ENCODE measurements at places on chromosomes 7 and 10.

DNA sequence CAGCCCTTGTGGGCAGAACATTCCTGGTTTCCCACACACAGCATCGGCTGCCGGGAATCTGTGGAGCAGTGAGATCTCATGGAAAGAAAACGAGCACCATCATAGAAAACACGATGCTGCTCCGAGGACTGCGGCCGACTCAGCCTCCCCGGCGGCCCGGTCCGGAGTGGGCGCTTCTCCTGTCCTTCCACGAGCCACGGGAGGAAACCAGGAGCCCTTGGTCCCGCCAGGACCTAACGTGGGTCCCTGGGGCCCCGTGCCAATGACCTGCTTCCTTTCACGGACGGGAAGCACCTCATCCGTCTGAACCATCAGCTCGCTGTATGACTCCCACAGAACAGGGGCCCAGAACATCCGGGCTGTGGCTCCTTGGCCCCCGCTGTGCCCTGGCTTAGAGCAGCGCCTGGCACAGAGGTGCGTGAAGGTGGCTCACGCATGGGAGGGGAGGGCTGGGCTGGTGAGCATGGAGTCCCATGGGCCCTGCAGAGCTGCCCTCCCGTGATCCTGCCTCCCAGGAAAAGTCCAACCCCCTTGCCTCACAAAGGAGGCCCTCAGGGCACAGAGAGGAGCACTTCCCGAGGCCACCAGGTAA lies 280.5 kb downstream of the MAD1L1 start:
- no peak for DNase-seq

GRCh38 chr7:47300472-47301104 lies 281.3 kb downstream of the TNS3 start:
- DNase-seq, result no peak

DNA sequence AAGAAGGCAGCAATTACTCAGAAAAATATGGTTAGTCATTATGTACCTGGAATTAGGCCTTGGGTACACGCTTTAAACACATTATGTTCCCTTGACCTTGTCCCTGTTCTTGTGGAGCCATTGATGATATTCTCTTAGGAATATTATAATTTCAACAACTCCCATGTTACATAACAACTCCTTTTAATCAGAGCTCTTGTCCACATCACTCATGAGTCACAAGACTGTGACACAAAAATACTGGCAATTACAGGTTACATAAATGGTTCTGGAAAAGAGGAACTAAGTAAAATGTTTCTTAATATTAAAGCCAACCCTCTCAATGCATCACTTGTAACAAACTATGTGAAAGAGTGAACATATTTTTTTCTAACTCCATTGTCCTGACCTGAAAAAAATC lies 143.8 kb upstream of the PCLO start:
- no peak for DNase-seq

GRCh38 chr7:105355701-105356100 lies 33.0 kb downstream of the SRPK2 start:
- no peak for DNase-seq

DNA sequence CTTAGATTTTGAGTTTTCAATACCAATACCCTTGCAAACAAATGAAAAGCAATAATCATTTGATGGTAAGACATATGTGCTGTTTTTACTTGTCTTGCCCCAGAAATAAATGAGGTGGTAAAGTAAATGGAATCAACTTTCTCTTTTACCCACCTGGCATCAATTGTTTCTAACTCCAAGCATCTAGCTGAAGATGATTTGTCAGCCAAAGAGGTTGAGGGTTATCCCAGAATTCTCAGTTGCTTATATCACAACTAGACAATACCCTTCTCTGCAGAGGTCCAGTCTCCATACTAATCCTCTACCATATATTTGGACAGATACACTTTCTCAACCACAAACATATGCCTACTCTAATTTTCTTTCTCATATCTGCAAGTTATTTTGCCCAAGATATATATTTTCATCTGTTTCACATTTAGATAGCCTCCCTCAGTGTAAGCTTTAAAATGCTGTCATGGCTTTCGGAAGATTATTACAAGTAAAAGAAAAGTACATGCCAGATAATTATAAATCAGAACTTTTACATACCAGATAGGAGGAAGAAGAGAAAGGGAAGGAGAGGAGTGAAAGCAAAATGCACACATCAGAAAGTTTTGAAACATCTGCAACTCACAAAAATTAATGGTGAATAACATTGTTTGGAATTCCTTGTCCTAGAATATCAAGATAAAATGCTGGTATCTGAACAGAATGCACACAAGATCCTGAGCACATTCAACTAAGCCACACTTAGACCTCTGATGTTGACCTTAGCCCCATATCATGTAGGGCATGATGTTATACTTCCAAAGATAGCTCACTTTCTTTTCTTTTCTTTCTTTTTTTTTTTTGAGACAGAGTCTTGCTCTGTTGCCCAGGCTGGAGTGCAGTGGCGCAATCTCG lies 146.6 kb downstream of the REEP3 start:
- no peak for DNase-seq

GRCh38 chr7:28136420-28136819 lies 44.2 kb downstream of the JAZF1 start:
- DNase-seq, result no peak

DNA sequence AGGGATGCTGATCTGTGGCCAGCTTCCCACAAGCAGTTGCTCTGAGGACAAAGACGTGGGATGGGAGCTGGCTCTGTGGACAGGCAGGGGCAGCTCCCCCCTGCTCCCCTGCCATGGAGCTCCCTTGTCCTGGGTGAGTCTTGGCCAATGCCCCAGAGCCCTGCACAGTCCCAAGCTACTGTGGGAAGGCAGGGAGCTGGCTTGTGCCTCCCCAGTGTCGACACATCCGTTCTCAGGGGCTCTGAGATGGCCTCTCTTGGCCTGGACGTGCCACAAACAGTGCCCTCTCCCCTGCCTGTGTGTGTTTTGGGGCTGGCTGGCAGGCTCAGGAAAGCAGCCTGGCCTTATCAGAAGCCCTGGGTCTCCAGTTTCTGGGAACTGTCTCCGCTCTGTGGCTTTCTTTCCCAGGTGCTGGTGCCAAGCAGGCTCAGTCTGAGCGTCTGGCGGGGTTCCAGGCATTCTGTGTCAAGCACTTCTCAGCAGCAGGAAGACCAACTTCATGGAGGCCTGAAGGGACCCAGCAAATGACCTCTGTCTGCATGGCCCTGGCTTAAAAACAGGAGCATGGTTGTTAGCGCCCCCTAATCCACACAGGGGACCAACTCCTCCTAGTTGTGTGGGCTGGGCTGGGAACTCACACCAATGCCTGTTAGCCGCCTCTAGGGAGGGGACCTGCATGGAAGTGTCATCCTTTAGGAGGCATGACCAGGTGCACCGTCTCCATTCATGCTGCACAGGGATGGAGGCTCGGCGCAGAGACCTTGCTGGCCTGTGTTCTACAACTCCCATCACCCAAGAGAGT lies 375.2 kb downstream of the RPS24 start:
- DNase-seq, result no peak

DNA sequence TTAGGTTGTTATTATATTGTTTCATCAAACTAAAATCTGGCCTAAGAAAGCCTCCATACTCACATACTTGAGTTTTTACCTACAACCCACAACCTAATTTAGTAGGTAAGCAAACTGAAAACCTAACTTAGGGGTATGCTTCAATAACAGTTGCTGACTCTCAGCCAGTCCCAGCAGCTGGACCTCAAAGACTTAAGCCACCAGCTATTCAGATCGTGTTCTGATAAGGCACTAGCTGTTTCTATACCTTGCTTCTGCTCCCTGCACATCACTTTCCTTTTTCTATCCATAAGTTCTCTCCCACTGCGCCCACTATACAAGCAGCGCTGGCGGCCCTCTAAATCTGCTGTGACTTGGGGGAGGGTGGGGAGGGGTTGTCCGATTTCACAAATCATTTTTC lies 42.3 kb downstream of the SUGCT start:
- no peak for DNase-seq

- DNase-seq, result no peak
Observed at GRCh38 chr10:90977855-90978486, 57.1 kb upstream of the ANKRD1 start.

- DNase-seq, result no peak
Observed at GRCh38 chr10:73876566-73876965, 2.2 kb upstream of the CAMK2G start.

DNA sequence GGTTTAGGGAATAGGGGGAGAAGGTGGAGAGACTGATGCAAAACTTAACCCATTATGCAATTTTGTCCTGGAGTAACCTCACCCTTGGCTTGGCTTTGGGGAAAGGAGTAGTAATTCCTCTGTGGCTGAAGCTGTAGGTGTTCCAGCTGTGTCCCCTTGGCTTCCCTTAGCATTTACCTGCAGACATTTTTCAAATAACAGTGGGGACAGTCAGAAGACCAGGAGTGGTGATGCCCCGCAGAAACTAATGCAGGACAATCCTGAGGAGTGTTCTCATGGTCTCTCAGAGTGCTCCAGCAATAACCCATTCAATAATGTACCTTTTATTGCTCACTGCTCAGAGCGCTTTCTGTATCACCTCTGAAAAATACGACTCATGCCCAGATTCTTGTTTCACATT lies 282.1 kb downstream of the ZEB1 start:
- no peak for DNase-seq

DNA sequence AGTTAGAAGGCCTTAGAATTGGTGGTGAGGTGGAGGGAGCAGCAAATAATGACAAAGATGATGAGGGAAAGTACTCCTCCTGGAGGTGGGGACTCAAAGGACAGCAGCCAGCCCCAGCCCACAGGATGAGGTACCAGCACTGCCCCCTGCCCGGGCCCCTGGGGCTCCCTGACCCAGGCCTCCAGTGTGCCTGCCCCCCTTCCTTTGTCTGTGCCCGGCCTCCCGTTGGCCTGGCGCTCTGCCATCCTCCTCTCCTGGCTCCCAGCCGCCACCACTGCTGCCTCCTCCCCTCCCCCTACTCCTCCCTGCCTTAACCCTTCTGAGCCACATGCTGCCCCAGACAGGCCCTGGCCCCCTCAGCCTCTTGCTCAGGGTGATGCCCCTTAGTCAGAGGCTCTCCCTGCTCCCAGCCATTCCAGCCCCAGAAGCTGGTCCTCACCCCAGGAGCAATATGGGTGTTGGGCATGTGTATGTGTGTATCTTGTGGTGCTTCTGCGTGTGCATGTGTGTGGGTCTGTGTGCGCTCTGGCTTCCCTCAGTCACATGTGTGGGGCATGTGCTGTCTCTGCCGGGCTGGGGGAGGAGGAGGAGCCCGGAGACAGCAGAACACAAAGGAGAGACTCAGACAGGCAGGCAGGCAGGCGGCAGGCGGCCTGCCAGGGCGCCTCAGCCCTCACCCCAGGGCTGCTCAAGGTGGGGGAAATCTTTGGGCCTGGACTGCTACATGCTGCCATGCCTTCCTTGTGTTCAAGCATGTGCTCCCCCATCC lies 2.6 kb downstream of the LDB1 start:
- DNase-seq, result peak; percentile 74

GRCh38 chr10:110803830-110804338 lies 67.8 kb upstream of the PDCD4 start:
- DNase-seq, result no peak

GRCh38 chr7:19574131-19574530 lies 134.7 kb downstream of the POLR1F start:
- DNase-seq, result no peak

DNA sequence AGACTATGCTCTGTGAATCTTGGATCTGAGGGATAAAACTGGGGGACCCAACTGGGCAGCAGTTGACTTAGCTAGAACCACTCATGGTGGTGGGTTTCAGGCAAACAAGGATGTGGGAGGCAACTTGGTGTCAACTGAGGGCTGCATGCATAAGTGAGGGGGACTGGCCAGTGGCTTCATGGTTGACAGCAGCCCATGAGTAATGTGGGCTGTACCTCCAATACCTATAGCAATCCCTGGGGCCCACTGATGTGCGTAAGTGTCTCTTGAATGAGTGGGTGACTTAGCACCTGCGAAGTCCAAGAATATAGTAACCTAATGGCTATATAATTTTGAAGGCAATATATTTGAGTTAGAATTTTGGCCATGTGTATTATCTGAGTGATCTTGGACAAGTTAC lies 13.7 kb upstream of the MAP3K8 start:
- DNase-seq, result no peak

GRCh38 chr10:5970527-5970926 lies 6.8 kb downstream of the IL15RA start:
- DNase-seq, result no peak

DNA sequence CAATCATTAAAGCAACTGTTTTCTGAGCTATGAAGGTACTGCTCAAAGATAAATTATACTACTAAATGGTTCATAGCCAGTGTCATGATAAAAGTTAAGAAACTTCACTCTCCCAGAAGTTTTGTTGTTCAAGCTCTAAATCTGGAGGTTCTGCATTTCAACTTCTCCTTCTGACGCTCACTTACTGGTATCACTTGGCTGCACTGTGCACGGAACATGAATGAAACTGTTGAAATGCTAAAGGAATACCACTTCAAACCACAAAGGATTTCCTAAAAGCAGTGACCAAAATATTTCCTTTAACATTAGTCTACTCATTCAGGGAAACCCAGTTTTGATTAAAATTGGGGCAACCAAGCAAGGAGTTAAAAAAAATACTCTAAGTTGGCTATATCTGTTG lies 93.6 kb downstream of the UBE2H start:
- no peak for DNase-seq

DNA sequence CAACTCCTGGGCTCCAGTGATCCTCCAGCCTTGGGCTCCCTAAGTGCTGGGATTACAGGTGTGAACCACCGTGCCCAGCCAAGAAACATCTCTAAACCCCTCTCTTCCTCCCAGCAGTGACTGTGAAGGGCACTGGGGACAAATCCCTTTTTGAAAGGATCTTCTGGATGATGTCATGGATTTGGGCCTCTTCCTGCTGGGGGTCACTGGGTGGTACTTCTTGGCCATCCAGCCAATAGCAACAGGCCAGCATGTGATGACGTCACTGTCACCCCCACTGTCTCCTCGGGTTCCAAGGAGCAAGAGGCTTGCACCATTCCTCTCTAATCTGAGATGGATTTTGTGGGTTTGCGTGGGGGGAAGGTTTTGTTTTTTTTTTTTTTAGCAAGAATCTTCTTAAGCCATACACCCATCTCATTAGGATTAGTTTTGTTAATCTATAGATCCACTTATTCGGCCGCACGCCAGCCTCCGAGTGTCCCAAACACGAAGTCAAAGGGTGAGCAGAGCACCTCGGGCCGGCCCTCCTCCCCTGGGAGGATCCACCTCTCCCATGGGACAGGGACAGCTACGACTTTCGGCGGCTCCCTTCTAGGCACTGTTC lies 29.4 kb upstream of the TNRC18 start:
- DNase-seq, result no peak

- no peak for DNase-seq
Observed at GRCh38 chr7:105325216-105325904, 63.4 kb downstream of the SRPK2 start.

GRCh38 chr10:79004311-79004710 lies 64.5 kb upstream of the ZMIZ1 start:
- no peak for DNase-seq

Data from stimulated activated effector memory CD8-positive, alpha-beta T cell treated with anti-CD3 and anti-CD28 coated beads, Interleukin-12 subunit alpha, Interleukin-12 subunit beta, amount 100 ng/mL, for 72 hours (primary cell).